Posterior cingulate gyrus (tissue), 11 donors: ENCODE measurements at places on chromosomes 5 and 9.

DNA sequence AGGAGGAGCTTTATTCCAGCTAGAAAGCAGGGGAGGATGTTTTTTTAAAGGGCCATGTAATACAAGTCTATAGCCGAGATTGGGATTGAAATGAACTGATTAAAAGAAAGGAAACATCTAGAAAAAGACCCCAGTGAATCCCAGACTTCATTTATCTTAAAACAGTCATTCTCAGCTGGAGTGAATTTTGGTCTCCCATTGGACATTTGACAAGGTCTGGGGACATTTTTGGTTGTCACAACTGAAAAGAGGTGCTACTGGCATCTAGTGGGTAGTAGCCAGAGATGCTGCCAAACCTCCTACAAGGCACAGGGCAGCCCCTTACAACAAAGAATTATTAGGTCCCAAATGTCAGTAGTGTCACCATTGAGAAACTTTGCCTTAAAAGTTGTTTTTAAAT lies 16.3 kb upstream of the SPINK4 start:
- no peak for DNase-seq

DNA sequence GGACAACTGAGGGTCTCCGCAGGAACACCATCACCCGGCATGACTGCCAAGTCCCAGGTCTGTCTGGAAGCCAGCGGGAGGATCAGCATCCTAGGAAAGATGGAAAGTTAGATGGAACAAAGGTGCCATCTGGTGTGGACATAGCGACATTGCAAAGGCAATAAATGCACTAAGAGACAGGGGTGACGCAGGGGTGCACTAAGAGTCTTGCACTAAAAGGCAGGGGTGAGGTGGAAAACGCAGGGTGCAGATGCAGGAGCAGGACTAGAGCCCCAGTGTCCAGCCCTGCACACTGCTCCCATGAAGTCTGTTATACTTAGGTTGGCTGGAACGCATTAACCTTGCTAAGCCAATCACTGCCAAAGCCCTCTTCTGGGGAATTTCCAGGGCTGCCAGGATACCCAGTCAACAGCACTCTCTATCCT lies 15.5 kb downstream of the ATOX1 start:
- peak; percentile 57 for DNase-seq

- DNase-seq = no peak
These were observed 40.6 kb upstream of the CSNK1G3 start for GRCh38 chr5:123471385-123471784.

GRCh38 chr5:73323466-73323865 lies 125.1 kb downstream of the FOXD1 start:
- DNase-seq = no peak

GRCh38 chr5:54404568-54404967 lies 50.9 kb upstream of the HSPB3 start:
- DNase-seq = no peak

- DNase-seq = no peak
These were observed 425.1 kb downstream of the ARHGEF28 start for GRCh38 chr5:74051076-74051475.

DNA sequence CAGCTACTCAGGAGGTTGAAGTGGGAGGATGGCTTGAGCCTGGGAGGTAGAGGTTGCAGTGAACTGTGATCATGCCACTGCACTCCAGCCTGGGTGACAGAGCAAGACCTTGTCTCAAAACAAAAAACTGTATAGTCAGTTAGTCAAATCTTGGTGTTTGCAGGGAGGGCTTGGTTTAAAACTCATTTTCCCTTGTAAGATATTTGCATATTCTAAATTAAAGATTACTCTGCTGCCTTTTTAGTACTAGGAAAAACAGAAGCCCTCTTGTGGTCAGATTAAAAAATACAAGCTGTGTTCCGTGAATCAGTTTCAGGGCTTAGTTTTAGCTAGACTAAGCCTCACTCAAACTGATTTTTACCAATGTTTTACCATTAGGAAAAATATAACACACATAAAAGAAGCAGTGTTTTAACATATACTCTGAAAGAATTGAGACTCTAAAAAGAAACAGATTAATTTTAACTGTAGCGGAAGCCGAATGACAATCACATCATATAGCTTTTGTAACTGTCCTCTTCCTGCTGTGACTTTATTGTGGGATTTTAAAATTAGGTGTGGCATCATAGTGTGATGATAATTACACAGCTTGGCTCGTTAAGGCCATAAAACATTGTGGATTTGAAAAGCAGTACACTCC lies 84.9 kb upstream of the BASP1 start:
- DNase-seq = no peak

DNA sequence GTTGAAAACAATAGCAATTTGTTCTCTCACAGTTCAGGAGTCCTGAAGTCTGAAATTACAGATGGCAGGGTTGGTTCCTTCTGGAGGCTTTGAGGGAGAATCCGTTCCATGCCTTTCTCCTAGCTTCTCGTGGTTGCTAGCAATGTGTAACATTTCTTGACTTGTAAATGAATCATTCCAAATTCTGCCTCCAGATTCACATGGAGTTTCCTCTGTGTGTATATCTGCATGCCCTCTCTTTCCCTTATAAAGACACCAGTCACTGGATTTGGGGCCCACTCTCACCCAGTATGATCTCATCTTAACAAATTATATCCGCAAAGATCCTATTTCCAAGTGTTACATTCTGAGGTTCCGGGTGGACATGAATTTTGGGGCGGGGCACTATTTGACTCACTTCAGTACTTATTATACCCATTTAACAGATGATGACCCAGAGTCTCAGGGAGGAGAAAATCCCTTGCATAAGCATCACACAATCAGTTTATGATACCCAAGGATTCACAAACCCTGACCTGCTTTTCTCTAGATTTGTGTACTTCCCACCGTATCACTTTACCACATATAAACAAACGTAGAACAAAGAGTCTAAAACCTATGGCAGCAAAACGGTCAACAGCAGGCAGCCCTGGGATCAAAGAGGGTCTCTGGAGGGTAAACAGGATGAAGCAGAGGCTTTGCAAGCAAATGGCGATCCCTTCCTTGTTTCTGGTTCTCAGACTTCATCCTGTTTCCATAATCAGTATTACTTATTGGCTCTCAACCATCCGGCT lies 93.7 kb downstream of the C9orf152 start:
- no peak for DNase-seq

DNA sequence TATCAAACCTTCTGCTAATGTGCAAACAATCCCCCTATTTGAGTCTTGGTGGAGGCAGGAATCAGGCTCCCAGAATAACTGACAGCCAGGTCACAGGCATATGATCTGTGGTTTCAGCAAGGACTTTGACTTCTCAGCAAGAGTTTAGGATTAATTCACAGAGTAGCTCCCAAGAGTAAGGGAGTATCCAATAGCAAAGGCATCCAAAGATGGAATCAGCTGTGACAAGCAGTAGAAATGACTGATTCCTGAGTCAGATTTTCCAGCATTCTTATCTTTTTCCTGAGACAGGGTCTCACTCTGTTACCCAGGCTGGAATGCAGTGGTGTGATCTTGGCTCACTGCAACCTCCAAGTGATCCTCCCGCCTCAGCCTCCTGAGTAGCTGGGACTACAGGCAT lies 108.3 kb downstream of the EPB41L4A start:
- DNase-seq = no peak

GRCh38 chr5:33363537-33363936 lies 77.2 kb upstream of the TARS1 start:
- no peak for DNase-seq

- DNase-seq = no peak
These were observed 12.0 kb upstream of the QSOX2 start for GRCh38 chr9:136257381-136258298.

DNA sequence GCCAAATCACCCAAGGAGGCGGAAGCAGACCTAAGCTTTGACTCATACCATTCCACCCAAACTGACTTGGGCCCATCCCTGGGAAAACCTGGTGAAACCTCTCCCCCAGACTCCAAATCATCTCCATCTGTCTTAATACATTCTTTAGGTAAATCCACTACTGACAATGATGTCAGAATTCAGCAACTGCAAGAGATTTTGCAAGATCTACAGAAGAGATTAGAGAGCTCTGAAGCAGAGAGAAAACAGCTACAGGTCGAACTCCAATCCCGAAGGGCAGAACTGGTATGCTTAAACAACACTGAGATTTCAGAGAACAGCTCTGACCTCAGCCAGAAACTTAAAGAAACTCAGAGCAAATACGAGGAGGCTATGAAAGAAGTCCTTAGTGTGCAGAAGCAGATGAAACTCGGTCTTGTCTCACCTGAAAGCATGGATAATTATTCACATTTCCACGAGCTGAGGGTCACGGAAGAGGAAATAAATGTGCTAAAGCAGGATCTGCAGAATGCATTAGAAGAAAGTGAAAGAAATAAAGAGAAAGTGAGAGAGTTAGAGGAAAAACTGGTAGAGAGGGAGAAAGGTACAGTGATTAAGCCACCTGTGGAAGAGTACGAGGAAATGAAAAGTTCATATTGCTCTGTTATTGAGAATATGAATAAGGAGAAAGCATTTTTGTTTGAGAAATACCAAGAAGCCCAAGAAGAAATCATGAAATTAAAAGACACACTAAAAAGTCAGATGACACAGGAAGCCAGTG lies 15.8 kb upstream of the TTC23L start:
- DNase-seq = no peak

DNA sequence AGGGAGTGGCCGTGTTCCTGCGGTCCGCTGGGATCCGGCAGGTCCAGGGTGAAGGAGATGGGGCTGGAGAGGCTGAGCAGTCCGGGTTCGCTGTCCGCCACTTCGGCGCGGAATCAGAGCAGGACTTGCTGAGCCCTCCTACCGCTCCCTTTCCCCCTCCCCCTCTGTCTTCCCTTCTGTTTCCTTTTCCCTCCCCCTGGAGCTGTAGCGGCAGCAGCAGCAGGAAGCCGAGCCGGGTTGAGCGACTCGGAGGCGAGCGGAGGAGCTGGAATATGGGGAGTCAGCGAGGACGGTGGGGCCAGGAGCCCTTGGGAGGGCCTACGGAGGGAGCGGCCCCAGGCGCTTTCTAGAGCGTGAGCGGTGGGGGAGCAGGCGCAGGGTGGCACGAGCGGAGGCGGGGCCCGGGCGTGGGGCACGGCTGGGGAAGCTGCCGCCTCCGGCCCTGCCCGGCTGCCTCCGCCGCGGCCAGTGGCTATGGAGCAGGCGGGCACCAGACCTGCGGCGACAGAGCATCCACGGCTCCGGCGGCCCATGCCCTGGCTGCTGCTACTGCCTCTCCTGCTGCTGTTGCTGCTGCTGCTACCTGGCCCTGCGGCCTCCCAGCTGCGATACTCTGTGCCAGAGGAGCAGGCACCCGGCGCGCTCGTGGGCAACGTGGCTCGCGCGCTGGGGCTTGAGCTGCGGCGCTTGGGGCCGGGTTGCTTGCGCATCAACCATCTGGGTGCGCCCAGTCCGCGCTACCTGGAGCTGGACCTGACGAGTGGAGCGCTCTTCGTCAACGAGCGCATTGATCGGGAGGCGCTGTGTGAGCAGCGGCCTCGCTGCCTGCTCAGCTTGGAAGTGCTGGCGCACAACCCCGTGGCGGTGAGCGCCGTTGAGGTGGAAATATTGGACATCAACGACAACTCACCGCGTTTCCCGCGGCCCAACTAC lies at the start of gene PCDHAC2:
PCDHAC2 (plus strand) TSS at position 184 of the 933 bp plus-strand sequence; CDS start at position 475, 291 bp downstream.
- DNase-seq = peak; percentile 69

GRCh38 chr9:27888661-27889295 lies 315.5 kb upstream of the C9orf72 start:
- no peak for DNase-seq

GRCh38 chr5:132684491-132684890 lies 10.7 kb downstream of the IL4 start:
- DNase-seq = no peak

GRCh38 chr9:33785914-33786313 lies 9.4 kb upstream of the PRSS3 start:
- DNase-seq = no peak

- DNase-seq = no peak
These were observed 113.0 kb downstream of the PAM start for GRCh38 chr5:102867992-102868662.
